ENCODE measurements at places on chromosomes 13 and 19.

DNA sequence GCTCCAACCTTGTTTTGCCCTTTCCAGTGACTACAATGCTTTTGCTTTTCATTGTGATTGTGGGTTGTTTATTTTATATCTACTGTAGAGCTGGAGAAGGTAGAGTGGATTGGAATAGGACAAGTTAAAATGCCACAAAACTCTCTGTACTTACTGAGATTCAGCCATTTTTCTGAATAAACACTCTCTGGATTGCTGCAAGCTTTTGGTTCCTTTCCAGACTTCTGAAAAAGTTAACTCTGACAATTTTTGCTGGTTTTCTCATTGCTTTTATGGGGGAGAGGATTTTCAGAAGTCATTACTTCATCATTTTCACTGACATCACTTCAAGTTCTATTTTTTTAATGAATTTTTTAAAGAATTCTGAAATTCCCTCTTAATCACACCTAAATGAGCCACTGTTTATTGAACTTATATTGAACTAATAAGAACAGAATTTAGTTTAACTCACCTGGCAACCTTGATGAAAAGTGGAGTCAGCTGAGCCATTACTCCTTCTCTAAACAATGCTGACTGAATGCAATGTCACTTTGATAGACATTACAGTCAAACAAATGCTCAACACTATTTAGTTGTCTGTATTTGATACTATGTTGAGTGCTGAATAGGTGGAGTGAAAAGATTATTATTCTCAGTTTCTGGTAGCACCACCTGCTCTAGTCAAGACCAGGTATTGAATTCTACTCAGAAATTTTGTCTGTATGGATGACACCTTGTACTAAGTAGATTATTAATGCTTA lies 303.5 kb downstream of the DLEU7 start:
- DNase-seq: no peak

DNA sequence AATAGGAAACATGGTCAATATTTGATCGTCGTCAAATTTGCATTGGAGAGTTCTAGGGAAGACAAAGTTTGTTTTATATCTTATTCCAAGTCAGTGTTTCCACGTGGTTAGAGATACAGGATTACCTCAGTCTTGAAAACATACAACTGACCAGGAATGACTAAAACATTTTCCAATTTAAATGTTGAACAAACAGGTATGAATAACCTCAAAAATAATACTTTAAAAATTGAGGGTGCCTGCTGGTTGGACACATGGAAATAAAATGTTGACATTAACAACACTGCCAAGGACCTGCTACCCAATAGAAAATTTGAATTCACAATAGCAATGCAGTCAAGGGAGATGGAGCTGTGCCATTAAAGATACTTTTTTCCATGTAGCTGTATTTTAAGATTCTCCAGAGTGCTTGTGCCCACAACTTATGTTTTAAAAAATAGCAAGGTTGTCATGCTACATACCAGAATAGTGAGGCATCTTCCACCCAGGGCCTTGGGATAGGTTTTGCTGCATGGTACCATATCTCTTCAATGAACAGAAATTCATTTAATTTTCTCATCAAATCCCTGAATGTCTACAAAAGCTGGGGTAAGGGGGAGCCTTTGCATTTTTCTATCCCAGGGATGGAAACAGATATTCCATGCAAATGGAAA lies 260.8 kb downstream of the EFNB2 start:
- DNase-seq: no peak

- DNase-seq: no peak
Measured at GRCh38 chr13:112175162-112176075, 108.5 kb downstream of the SOX1 start.

- peak; percentile 27 for DNase-seq
Measured at GRCh38 chr13:20390526-20391175, 135.0 kb downstream of the CRYL1 start.

- no peak for DNase-seq
Measured at GRCh38 chr13:98889419-98890085, 88.3 kb downstream of the DOCK9 start.

DNA sequence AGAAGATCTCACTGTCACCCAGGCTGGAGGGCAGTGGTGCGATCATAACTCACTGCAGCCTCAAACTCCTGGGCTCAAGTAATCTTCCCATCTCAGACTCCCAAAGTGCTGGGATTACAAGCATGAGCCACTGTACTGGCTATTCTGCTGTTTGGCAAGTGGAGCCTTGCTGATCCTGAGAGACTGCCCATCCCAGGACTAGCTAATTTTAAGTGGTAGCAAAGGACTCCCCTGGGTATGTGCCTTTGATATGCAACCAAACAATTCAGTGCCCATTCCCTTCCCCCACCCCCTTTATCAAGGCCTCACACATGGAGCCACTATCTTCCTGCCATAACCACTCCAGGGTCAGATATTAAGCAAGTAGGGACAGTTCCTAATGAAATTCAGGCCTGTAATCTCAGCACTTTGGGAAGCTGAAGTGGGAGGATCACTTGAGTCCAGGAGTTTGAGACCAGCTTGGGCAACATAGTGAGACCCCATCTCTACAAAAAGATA lies 17.0 kb upstream of the ZNF460 start:
- DNase-seq: no peak

DNA sequence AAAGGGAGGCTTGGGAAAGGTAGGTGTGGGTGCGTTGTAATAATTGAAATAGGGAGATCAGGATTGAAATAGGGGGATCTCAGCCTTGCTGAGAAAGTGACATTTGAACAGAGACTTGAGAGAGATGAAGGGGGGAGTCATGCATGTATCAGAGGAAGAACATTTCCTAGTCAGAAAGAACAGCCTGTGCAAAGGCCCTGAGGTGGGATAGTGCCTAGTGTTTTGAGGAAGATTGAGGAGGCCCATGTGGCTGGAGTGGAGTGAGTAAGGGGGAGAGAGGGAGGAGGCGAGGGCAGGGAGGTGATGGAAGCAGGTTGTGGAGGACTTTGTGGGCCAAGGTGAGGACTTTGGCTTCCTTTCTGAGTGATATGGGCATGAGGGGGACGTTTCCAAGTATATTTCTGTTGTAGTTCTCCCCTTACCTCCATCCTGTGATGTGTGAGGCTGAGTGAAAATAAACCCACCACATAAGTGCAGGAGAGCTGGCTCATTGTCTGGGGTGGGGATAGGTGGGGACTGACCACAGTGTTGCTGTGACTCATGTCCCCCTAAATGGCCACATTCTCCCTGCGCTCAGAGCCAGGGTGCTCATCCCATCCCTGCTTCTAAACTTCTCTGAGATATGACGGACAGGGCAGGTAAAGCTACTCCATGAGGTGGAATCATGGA lies 17.8 kb downstream of the ACTL9 start:
- no peak for DNase-seq
